ENCODE measurements at places on chromosomes 1 and 21. TPM values are rescaled to one million over a fixed set of nuclear protein-coding genes. Genes with fewer than 3 reads are reported as not detected.

Gene WNT3A
- not detected for total RNA-seq

Gene KCNQ4
- total RNA-seq: 0.92 TPM

Gene GJA4
- total RNA-seq: not detected

Gene MROH9
- not detected for total RNA-seq

Gene NEK2
- total RNA-seq: 32.7 TPM

Gene NPR1
- total RNA-seq: not detected

Gene FLG2
- not detected for total RNA-seq

Gene GABRD
- total RNA-seq: not detected

Gene TRIM45
- total RNA-seq: 4.3 TPM

Gene TMEM82
- total RNA-seq: not detected

Gene SLC5A9
- total RNA-seq: 1.1 TPM

Gene FOXD3
- 0.28 TPM for total RNA-seq

Gene ATP6V1G3
- not detected for total RNA-seq

Gene INAVA
- total RNA-seq: 175 TPM

Gene PRAMEF18
- total RNA-seq: not detected

Gene SPATA21
- not detected for total RNA-seq

Gene OR2M3
- total RNA-seq: not detected

Gene LIN28A
- total RNA-seq: not detected

Gene FOXO6
- total RNA-seq: 1.0 TPM

Gene PLD5
- 0.44 TPM for total RNA-seq

Gene NBPF10
- 3.1 TPM for total RNA-seq

Gene TGFB2
- 32.2 TPM for total RNA-seq

Gene DCDC2B
- total RNA-seq: not detected
